ENCODE measurements at places on chromosomes 12 and 14.

DNA sequence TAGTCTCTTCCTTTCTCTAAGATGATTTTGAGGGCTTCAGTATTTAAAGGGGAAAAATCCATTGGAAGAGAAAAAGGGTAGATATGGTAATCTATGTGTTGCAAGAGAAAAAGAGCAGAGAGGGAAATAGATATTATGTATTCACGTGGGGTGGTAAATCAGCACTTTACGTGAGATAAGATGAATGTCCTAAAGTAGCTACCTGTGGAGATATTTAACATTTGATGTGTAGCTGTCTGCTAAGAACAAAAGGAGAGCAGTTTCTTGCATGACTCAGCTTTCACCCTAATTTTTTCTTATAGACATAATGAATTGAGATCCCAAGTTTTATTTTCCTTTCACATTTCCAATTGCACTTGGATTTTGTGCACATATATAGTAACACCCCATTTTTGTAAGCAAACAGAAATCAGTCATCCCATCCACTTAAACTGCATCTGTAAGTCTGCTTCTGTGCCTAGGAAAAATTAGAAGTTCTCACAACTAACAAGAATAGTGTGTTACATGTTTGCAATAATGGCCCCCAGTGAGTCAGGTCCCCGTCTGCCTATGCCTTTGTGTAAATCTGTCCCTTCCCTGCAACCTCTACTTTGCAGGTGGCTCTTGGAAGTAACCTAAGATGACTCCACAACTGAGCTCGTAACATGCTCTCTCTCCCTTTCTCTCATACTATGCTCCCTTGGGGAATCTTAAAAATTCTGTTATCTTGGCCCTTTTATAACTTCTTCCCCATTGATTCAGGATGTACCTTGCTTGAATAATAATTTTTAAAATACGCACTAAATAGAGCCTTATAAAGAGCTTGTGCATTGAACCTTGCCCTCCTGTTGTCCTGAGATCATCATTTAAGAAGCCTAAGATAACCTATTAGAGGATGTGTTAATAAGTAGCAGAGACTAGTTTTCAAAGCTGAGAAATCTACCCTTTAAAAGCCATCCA, 3.7 kb downstream of the TMTC3 start:
- no peak for DNase-seq

- no peak for DNase-seq
Observed at GRCh38 chr14:75023108-75023507, 20.4 kb downstream of the EIF2B2 start.

DNA sequence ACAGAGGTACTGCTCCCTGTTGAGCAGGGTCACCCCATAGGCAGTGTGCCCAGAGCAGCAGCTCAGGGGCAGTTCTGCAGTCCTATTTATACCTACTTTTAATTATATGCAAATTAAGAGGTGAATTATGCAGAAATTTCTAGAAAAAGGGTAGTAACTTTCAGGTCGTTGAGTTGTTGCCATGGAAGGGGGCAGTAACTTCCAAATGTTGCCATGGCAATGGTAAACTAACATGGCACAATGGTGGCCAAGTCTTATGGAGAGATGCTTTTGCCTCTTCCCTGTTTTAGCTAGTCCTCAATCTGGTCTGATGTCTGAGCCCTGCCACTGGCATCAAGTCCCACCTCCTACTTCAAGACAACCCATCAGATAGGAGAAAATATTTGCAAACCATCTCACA, 30.4 kb upstream of the P2RX7 start:
- no peak for DNase-seq

GRCh38 chr12:75628916-75629315, 117.5 kb upstream of the KRR1 start:
- DNase-seq, result no peak

DNA sequence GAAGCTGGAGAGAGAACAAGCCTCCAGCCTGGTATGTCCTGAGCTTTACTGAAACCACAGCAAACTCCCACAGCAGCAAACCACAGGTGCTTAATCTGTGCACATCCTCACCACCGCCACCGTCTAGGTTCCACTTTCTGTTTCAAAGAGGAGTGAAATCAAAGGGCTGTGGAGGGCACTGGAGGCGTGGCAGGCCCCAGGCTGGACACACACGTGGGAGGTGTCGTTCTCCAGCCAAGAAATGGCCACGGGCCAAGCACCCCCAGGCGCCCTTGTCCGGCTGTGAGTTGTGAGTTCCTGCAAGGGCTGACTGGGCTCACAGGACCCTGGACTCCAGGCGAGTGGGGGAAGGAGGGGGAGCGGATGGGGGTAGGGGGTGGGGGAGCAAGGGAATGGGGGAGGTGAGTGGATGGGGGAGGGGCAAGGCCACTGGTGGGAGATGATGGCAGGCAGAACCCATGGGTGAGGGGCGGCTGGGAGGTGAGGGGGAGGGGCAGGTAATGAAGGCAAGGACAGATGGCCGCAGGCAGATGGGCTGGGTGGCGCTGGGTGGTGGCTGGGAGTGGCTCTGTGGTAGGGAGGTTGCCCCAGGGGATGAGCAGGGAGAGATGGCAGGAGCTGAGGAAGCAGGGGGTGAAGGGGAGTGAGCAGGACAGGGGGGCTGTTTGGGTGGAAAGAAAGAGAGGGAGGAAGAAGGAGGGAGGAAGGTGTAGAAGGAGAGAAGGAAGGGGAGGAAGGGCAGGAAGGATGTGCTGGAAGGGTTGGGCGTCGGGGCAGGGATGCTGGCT, 86.7 kb downstream of the NCOR2 start:
- DNase-seq, result peak; percentile 67

DNA sequence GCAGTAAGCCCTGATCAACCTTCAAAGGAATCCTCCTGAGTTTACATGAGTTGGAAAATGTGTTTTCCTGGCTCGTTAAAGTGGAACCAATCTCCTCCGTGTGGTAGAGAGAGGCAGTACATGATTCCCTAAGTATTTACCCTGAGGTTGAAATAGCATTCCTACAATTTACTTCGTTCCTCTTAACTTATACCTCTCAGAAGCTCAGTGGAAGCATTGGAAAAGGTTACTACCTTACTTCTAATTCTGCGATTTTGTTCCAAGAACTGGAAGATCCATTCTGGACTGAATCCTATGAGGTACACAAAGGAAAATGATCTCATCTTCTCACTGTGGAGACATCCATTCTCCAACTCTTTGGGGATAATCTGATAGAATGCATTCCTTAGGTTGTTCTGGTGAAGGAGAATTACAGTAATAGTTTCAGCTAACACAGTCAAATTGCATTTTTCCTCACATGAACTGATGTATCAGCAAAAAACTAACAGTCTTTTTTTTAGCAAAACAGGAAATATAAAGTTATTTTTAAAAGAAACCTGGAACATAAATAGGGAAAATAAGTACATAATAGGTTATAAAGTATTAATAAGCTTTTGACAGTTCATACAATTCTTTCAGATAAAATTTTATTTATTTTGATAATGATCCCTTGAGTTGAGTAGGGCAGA, 475.6 kb downstream of the PDZRN4 start:
- no peak for DNase-seq
